Hematopoietic multipotent progenitor cell treated with erythropoietin and hydrocortisone succinate and interleukin-3 and kit ligand, for 15 days (in vitro differentiated cells): ENCODE measurements at places on chromosomes 11 and 22.

- DNase-seq: no peak
Observed at GRCh38 chr11:67705264-67705663, 30.8 kb upstream of the ALDH3B2 start.

DNA sequence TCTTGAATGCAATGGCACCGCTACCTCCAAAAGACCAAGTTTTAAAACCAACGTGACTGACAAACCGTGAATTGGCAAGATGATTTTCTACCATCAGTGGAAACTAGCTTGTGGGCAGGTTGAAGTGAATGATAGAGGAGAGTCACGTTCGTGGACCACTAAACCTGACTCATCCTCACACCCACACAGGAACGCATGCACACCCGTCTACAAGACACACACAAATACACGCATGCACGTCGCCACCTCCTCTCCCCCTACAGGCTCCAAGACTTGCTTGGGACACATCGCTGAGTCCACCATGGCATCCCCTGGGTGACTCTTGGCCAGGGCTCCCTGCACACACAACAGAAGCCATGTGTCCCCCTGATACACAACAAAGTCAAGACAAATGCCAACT lies 14.4 kb downstream of the TMPRSS6 start:
- DNase-seq: no peak

- no peak for DNase-seq
Observed at GRCh38 chr22:47351836-47352579, 589.6 kb downstream of the TBC1D22A start.

GRCh38 chr11:127506647-127507046 lies 506.1 kb upstream of the KIRREL3 start:
- no peak for DNase-seq

- no peak for DNase-seq
Observed at GRCh38 chr11:1121813-1122663, 35.7 kb upstream of the MUC5AC start.

DNA sequence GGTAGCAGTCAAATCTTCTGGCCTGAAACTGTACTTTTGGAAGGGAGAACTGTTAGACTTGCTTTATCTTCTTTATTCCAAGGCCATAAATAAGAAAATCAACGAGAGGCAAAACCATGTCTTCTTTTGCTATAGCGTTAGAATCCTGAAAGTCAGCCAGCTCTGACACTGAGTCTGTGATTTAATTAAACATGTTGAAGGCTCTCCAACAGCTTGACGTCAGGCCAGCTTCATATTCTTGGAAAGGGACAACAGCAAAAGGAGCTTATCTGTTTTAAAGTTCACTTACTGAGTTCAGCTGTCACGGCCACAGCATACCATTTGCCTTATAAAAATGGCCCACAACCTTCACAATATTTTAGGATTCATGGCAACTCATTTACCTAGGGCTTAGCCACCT lies 131.0 kb upstream of the LDLRAD3 start:
- no peak for DNase-seq

- no peak for DNase-seq
Observed at GRCh38 chr22:19554834-19555404, 30.7 kb upstream of the CLDN5 start.

GRCh38 chr11:117563556-117563955 lies 233.5 kb downstream of the DSCAML1 start:
- no peak for DNase-seq

GRCh38 chr11:87224486-87224885 lies 186.8 kb downstream of the TMEM135 start:
- DNase-seq: no peak

DNA sequence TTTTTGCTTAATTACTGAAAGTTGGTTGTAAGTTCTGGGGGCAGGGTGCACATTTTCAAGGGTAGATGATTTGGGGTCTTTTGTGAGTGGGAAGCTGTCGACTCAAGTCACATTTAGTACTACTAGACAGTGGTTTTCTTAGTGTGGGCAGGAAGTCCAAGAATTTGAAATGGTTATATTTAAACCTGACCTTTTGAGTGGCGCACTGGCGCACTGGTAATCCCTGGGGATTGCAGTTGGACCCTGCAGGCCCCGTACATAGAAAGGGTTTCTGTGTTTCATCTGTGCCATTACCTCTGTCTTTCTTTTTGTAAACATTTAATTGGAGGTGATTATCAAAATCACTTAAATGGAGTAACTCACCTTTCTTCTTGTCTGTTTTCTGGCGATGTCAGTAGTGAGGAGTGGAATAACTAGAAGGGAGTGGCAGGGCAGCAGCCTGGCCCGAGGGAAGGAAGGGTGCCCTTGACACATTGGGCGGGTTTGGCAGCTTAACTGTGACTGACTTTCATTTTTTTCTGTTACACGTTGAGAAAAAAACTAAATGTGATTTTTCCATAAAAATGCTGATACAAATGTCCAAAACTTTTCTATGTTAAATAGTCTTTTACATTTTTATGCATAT lies 101.8 kb upstream of the GAL start:
- no peak for DNase-seq

DNA sequence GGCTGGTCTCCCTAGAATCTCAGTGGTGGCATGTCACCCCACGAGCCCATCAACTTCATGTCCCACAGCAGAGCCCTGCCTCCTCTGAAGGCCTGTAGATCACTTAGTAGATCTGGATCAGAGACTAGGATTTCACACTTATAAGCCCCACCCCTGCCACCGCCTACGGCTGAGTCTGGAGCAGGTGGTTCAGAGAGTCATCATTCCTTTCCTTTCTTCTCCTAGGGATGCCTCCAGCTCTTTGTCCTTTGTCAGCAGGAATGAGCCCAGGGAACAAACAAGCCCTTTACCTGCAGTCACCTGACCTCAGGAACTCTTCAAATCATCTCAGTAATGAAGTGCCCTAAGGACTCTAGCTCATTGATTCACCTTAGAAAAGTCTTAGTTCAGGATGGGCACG lies 37.8 kb downstream of the SCGB1A1 start:
- no peak for DNase-seq

- no peak for DNase-seq
Observed at GRCh38 chr11:64772303-64773018, 5.9 kb downstream of the SF1 start.

GRCh38 chr11:108562746-108563581 lies 30.6 kb downstream of the EXPH5 start:
- no peak for DNase-seq

DNA sequence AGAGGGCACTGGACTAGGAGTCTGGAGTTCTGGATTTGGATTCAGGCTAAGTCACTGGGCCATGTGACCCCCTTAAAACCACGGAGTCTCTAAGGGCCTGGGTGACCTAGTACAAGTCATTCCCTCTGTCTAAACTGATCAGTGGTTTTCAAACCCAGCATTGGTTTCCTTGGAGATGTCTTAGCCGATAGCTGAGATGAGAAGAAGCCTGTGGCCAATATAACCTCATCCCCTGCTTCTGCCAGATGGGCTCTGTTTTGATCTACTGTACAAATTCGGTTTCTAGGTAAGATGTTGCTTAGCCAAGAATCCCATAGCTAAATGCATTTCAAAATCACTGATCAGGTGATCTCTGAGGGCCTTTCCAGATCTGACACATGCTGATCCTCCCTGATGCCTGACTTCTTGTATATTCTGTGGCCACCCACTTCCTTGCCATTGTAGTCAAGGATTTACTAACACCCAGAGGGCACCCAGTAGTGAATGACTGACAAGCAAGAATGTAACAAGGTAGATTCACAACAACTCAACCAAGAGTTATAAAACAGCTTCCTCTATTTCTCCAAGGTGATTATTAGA lies 53.1 kb downstream of the GALNT18 start:
- no peak for DNase-seq

DNA sequence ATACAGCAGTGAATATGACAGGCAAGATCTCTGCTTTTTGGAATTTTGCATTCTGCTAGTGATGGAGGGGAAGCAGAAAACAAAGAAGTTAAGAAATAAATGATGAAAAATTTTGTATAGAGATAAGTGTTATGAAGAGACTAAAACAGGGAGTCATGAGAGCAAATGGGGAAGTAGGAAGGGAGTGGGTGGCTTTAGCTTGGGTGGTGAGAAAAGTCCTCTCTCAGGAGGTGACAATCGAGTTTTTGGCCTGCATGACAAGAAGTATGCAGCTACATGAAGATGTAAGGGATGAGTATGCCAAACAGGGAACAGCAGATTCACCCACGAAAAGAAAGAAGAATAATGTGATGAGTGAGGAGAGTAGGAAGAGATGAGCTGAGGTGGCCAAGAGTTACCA lies 80.7 kb upstream of the MPPED2 start:
- DNase-seq: no peak

GRCh38 chr11:46543564-46543963 lies 50.3 kb downstream of the AMBRA1 start:
- DNase-seq: no peak

DNA sequence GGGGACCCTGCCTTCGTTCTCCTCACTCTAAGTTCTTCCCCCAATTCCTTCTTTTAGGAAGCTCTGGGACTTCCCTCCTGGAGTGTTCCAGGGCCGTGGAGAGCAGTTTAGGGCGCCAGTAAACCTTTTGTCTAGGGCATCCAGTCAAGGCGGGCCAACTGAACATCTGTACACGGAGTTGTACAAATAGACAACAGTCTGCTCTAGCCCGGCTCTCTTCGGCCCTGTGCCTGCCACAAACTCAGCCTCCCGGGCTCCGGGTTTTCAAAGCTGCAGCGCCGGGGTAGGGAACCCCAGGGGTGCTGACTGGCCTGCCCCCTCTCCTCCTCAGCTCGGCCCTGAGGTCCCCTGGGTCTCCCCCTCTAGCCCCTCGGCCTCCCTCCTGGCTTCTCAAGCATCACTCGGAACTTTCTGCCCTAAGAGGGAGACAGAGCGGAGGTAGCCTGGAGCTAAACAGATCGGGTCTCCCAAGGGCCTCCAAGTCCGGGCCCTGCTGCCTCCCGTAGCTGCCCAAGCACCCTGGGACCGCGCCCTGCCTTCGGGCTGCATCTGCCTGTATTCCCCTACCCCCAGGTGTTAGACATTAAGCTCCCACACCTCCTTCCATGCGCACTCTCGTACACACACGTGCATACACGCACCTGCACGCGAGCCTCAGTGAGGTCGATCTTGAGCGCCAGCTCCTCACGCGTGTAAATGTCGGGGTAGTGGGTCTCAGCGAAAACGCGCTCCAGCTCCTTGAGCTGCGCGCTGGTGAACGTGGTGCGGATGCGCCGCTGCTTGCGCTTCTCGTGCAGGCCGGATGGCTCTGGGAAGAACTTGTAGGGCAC lies 3.3 kb downstream of the PHOX2A start:
- no peak for DNase-seq

DNA sequence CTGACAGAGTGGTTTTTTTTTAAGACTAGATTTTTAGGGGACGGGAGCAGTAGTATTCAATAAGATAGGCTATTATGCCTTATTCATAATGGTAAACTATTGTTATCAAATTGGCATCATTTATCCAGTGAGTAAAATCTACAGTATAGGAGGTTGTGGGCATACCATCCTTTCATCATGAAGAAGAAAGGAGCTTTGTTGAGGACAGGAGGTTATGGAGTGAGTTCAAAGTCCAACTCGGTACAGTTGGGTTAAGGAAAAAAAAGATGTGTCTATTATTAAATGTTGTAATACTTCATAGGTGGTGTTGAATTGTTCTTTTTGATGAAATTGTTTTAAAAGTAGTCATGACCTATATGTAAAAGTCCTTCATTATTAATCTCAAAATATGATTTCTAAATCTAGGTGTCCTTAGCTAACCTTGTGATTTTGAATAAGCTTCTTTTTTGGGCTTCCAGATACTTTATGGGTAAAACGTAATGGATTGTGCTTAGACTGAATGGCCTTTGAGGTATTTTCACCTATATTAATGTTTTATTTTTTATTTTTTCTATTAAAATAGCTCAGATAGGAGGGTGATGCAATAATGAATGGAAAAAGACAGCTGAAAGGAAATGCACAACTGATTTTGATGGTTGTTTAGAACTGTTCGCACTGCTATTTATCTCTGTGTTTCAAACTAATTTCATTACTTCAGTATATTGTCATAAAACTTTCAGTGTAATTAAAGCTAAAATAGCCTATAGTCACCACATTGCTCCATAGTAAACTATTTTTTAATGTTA lies 15.3 kb upstream of the CNTF start:
- DNase-seq: no peak

- DNase-seq: no peak
Observed at GRCh38 chr11:128530118-128531074, 57.0 kb downstream of the ETS1 start.

DNA sequence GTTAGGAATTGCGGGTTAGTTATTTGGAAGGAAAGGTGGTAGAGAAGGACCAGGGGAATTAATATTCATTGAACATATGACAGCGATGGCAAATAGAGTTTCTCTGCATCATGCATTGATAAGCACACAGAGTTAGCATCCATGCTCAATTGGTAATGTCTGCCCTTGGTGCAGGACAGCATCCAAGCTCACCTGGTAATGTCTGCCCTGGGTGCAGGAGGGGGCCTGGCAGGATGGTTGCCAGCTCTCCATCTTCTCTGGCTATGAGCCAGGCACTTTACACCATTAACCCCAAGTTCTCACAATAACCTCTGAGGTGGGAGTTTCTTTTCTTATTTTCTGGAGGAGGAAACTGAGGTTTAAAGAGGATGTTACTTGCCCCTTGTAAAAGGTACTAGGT lies 50.4 kb upstream of the RBFOX2 start:
- no peak for DNase-seq

GRCh38 chr11:84292955-84293354 lies 1006.8 kb upstream of the CCDC90B start:
- no peak for DNase-seq

- DNase-seq: no peak
Observed at GRCh38 chr11:123318623-123319022, 111.4 kb upstream of the GRAMD1B start.

DNA sequence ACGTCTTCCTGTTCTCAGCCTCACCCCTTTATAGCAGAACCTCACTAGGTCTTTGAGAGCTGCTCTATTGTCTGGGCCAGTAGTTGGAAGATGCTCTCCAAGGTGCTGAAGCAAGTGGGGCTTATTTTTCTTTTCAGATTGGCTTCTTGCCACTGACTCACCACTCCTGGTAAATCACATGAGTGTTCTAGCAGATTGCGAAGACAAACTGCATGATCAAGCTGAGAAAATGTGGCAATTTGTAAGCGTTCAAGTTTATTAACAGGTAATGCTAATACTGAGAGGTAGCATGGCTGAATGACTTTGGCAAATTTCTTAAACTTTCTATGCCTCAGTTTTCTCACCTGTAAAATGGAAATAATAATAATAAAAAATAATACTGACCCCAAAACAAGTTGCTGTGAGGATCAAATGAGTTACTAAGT lies 59.2 kb downstream of the CACNG2 start:
- peak; percentile 14 for DNase-seq

GRCh38 chr11:116421529-116422185 lies 351.1 kb downstream of the BUD13 start:
- no peak for DNase-seq

DNA sequence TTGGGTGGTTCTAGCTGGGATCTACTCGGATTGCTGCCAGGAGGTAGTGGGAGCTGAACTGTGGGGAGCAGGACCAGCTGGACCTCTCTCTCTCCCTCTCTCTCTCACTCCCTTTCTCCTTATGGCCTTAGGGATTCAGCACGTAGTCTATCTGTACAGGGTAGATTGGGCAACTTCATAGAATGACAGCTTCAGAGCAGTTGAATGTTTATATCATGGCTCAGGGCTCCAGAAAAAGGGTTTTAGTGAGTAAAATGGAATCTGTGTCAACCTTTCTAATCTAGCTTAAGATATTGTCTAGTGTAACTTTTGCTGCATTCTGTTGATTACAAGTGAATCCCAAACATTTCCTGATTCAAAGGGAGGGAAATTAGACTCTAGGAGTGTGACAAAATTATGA lies 127.7 kb upstream of the PDGFD start:
- no peak for DNase-seq

GRCh38 chr11:17725174-17725573 lies 5.8 kb downstream of the MYOD1 start:
- no peak for DNase-seq
